ENCODE measurements at places on chromosomes 4 and X.

DNA sequence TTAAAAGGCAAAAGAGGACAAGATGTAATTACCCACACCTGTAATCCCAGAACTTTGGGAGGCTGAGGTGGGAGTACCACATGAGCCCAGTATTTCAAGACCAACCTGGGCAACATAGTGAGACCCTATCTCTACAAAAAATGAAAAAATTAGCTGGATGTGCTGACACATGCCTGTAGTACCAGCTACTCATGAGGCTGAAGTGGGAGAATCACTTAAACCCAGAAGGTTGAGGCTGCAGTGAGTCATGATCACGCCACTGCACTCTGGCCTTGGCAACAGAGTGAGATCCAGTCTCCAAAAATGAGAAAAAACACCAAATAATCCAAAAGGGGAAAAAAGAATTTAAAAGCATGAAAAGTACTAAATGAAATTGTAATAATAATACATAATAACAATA is 30.8 kb downstream of the NR0B1 start:
- DNase-seq, result no peak

DNA sequence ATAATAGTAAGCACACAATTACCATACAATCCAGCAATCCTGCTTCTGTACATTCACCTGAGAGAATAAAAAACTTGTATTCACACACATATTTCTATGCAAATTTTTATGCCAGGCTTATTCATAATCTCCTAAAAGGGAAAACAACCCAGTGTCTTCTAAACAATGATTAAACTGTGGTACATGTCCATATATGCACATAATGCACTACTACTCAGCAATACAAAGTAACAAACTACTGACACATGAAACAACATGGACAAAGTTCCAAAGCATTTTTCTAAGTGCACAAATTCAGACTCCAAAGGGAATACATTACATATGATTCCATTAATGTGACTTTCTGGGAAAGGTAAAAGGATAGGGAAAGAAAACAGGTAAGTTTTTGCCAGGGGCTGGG is 18.0 kb upstream of the FMR1 start:
- no peak for DNase-seq

DNA sequence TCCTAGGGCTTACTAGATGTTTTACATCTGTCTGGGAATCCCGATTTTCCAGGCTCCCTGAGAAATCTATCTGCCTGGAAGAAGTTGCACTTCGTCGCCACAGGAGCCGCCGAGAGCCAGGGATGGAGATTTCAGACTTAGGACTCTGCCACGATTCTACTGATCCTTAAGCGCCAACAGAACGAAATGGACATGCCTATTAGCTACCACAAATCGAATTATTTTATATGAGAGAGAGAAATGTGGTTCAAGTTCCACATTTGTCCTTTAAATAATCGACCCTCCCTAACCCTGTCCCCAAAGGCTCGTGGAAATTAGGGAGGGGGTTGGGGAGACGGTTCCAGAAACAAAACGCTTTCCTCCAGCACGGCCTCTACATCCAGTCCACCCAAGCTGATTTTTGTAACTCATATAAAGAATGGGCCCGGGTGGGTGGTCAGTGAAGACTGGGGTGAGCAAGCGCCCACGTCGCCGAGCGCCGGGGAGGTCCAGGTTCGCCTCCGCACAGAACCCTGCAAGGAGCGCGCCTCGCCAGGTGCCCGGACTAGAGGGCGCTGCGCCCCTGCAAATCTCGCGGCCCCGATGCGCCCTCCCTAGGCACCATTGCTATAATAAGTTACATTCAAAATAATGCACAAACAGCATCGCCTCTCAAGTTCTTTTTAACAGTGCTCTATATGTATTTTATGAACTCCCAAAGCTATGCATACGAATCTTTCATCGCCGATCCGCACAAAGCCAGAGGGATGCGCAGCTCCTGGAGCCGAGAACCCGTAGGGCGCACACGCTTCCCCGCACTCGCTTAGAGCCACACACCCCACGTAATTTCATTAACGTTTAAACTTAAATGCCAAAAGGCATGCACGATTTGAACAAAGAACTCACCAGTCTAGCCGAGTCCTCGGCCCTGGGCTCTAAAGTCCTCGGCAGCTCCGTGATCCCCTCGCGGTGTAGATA is 2.1 kb upstream of the FAT1 start:
- no peak for DNase-seq

- DNase-seq, result no peak
Measured at GRCh38 chrX:41716767-41717473, 7.1 kb upstream of the GPR82 start.

GRCh38 chrX:127908384-127908783 is 143.8 kb downstream of the ACTRT1 start:
- DNase-seq, result no peak

- DNase-seq, result no peak
Measured at GRCh38 chr4:112423591-112423990, 92.4 kb downstream of the NEUROG2 start.

DNA sequence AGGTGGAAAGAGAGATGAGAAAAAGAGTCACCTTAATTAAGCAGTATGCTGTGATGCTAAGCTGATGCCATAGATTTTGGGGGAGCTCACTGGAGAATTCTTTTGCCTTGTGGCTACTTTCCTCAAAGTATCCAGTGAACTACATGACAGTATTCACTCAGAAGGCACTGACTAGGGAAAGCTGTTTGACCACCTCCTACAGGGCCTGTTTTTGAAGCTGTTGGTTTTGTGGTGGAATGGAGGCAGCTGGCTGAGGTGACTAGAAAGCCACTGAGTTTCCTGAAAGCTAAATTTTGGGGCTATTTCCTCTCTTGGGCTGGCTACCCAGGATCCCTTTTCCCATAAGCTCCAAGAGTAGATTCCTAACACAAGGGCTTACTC is 124.8 kb upstream of the EOLA2 start:
- no peak for DNase-seq

DNA sequence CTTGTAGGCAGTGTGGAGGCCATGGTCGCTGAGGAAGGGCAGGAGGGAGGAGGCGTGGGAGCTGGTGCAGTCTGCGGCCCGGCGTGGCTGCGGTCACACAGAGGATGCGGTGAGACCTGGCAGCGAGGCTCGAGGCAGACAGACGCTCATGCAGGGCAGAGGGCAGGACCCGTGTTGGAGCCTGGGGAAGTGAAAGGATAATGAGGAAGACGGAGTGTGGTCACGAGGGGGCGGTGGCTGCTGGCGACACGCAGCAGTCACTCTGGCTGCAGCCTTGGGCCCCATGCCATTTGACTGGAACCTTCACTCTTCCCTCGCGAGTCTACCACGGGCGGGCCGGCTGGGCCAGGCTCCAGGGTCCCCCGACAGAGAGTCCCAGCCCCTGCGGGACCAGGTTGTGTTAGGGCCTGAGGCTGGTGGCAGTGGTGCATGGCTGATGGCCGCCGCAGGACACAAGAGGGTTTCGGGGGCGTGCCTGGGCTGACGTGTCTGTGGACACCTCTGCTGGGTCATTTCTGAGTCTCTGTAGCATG is 68.8 kb upstream of the HGFAC start:
- DNase-seq, result no peak

GRCh38 chr4:125444166-125444565 is 129.4 kb downstream of the FAT4 start:
- DNase-seq, result no peak

GRCh38 chr4:4424499-4425115 is 37.7 kb downstream of the NSG1 start:
- DNase-seq, result no peak

DNA sequence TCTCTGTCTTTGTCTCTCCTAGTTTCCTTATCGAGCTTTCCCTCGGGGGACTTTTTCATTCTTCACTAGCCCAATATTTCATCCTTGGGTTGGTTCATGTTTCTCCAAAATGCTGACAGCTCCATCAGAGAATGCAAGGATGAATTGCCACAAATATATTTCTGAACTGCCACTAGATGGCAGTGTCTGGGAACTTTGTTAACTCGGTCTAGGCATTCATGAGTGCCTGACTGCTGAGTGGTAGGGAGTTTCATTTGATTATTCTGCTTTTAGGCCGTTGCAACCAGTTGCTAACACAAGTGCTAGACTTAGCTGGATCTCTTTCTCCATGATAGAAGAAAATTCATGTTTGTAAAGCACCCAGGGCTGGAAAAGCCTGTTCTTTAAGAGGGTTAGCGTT is 73.5 kb upstream of the RAP2C start:
- no peak for DNase-seq

DNA sequence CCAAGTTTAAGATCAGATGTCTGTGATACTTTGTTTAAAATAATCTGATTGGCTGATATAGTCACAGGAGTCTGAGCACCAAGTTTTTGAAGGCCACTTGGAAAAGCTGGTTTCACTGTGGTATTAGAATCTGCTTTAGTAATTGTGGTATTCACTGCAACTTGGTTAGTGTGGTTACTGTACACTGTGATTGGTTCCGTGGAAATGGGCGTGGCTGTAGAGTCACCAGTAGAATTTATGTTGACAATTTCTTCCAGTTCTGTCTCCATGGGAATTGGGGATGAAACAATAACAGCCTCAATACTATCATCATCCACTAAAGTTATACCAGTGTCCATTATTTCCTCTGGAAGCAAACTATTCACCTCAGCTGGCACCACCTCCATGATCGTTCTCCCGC is 26.2 kb downstream of the LIN54 start:
- DNase-seq, result no peak

GRCh38 chr4:54687887-54688841 is 30.4 kb downstream of the KIT start:
- DNase-seq, result no peak

- DNase-seq, result peak; percentile 19
Measured at GRCh38 chrX:119690921-119691716, 1.8 kb downstream of the SEPTIN6 start.

DNA sequence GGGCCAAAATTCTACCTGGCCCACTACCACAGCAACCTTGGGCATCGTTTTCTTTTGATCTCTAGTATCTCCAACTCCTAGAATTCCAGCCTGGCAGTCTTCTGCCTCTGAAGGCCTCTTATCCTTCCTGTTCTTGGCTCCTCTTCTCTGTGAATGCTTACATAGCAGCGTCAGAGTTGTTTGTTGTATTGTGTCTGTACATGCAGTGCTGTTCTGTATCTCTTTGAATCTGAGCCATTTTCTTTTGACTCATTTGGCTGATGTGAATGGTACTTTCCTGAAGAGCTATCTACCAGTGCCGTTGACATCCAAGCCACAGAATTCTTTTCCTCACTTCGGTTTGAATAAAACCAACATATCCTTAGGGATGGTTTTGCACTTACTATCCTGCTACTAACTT is 79.2 kb downstream of the TMEM164 start:
- no peak for DNase-seq

DNA sequence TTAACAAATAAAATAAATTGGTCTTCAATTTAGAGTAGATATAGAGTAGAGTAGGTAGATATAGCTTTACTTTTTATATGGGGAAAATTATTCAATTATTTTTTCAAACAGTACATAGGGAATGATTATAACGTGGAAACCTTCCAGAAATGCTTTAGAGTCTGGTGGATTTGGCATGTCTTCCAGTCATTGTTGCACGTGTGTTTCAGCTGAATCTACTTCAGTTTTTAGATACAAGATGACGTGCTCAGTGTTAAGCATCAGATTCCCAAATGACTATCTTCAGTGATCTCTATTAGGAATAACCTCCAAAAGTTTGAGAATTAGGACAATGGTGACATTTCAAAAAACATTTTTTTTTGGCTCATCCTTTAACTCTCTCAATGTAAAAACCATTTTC is 616.9 kb downstream of the ANKRD50 start:
- no peak for DNase-seq

DNA sequence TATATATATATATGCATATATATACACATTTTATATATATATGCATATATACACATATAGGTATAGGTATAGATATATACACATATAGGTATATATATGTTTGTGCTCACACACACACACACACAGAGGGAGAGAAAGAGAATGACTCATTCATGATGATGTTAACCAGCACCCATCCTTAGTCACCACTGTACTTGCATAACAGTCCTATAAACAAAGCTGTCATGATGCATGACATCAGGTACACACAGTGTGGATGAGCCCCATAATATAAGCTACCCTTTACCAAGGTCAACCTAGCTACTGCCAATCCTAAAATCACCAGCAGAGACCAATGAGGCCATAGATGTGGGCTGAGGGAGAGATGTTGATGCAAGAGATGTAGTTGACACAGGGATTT is 1408.0 kb downstream of the RAPGEF2 start:
- DNase-seq, result no peak

DNA sequence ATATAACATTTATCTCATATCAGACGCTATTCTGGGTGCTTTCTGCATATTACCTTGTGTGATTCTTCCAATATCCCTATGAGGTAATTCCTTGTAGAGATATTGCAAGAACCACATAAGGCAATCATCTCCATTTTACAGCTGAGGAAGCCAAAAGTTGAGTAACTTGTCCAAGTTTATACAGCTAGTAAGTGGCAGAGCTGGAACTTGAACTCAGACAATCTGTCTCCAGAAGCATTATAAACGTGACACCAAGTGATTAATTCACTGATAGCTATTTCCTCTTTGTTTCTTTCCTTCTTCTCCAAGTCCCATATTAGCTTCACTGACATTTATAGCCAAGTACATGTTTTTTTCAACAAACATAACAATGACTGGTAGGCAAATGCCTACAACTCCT is 7.3 kb downstream of the EMCN start:
- DNase-seq, result no peak

GRCh38 chr4:120088507-120088906 is 21.9 kb upstream of the MAD2L1 start:
- no peak for DNase-seq

GRCh38 chr4:169765835-169766234 is 8.1 kb upstream of the HPF1 start:
- no peak for DNase-seq

- no peak for DNase-seq
Measured at GRCh38 chrX:57929373-57929772, 19.1 kb upstream of the ZXDA start.

- DNase-seq, result no peak
Measured at GRCh38 chrX:65690057-65690855, 22.8 kb downstream of the MSN start.

DNA sequence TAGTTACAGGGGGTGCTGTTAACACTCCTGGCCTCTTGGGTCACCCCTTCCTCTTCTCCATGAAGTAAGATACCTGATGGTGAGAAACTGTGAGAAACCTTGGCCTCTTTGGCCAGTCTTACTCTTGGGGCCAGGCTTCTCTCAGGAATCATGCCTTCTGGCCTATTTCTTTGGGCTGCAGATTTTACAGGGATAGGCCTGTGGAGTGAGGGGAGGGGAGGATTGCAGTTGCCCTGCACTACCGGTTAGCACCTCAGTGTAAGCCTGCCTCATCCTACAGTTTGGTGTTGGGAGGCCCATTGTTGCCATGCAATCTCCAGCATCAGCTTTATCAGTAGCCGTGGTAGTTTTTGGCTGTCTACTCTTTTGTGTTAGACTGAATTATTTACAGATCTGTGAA is 7.6 kb upstream of the PGRMC2 start:
- DNase-seq, result no peak

DNA sequence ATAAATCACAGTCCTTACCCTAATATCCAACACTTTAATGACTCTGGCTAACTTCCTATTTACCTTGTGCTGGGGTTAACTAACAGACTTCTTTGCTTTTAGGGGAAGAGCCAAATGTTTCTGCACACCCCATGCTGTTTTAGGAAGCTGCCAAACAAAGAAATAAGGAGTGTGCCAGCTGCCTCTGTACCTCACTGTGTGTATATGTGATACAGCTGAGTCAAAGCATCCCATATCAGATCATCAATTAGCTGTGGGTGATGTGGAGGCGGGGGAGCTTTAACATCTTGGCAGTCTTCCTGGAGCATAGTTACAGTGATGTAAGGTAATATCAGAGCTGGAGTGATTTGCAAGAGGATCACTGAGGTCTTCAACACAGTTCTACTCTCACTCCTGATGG is 95.4 kb downstream of the COL25A1 start:
- DNase-seq, result no peak

Measured in effector CD8-positive, alpha-beta T cell (primary cell).